Anterior cingulate cortex (tissue), 58 donors: ENCODE measurements at places on chromosomes 4 and X.

- no peak for DNase-seq
These were observed 2.4 kb upstream of the FTSJ1 start for GRCh38 chrX:48473704-48473990.

DNA sequence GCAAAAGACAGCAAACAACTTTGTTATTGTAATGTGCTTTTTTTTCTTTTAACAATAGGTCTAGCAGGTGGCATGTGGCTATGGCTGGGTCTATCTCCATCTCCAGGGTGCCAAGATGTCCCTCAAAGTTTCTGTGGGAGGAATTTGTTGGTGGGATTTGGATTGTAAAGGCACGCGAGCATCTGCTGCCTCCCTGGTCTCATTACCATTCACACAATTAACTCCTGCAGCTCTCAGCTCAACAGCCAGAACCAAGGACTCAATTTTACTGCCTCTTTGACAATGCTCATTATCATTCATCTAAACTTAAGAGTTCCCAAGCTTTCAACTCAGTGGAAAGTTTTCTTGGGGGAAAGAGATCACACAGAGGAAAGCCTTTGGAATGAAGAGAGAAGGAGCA lies 10.9 kb upstream of the PCDH18 start:
- no peak for DNase-seq

- DNase-seq: no peak
These were observed 907.6 kb upstream of the EPHA5 start for GRCh38 chr4:66577922-66578321.

DNA sequence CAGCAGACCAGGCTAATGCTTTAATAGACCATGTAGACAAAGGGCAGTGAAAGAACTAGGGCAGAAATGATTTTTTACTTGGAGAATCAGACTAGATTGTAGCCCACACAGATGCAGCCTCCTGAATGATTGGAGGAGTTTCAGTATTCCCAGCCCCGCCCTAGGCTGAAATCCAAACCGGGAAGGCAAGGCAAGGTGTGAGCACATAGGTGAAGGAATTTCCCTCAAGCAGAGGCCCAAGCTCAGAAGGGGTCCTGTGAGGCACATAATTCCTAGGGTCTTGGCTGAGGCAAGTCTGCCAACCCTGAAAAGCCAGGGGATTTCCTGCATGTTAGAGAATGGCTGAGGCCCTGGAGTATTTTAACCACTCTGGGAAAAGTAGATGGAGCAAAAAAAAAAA lies 56.4 kb upstream of the PAK3 start:
- no peak for DNase-seq

GRCh38 chrX:74788545-74789086 lies 136.6 kb downstream of the NEXMIF start:
- no peak for DNase-seq

GRCh38 chr4:18698119-18698883 lies 676.7 kb upstream of the LCORL start:
- no peak for DNase-seq

GRCh38 chrX:9372866-9373265 lies 92.0 kb upstream of the TBL1X start:
- DNase-seq: no peak
